Eye (tissue), 1 donor: ENCODE measurements at places on chromosomes 11 and 22.
A peak's percentile ranks its signal among the peaks of the same experiment; 100 is the strongest.

DNA sequence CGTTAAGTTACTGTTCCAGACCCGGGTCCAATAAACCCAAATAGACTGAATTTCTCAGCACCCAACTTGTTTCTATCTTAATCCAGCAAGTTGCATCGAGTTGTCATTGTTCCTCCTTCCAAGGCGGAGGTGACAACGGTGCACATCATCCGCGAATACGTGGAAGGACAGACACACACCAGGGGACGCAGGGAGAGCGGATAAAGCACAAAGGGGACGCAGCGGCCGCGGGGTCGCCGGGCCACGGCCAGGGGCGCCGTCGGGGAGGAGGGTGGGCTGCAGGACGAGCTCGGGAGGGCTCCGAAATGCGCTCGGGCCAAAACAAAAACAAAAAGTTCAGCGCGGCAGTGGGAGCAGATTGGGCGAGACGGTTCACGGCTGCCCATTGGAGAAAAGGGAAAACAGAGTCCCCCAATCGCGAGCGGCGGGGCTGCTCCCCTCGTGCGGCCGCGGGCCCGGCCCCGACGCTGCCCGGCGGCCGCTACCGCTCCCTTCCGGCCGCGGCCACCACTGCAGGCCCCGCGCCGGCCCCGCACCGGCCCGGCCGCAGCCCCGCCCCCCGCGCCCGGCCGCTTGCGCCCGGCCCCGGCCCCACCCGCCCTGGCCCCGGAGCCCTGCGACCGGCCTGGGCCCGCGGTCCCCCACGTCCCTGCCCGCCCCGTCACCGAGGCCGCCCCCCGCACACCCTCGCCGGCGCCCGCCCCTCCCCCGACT lies 518 bp downstream of the KMT5B start:
- peak; percentile 87 for DNase-seq

DNA sequence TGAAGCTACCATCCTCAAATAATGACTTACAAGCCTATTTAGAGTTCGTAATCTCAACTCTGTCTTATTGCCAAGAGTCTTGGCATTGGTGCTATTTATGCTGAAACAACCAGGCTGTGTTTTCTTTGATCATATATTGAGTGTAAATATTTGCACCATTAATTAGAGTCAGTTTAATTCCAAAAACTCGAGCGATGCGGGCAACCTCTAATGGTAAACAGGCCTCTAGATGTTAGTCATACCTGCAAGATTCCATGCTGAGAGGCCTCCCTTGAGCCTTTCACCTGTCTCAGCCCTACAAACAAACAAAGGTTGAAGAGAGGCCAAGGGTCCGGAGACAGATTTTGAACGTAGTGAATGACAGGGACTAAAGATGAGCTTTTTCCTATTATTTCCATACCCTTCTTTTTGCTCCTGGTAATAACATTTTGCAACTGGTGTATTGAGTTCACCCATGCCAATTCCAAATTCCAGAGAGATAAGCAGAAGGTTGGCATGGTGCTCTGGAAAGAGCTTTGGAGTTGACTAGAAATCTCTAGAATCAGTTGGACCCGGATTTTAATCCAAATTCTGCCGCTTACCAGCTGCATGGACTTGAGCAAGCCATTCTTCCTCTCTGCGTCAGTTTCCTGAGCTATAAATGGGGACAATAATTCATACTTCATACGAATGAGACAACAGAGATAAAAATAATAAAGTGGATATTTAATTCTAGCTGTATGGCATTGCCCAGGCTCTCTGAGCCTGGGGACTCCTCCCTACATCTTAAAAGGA lies 99.1 kb upstream of the ANO1 start:
- no peak for DNase-seq

DNA sequence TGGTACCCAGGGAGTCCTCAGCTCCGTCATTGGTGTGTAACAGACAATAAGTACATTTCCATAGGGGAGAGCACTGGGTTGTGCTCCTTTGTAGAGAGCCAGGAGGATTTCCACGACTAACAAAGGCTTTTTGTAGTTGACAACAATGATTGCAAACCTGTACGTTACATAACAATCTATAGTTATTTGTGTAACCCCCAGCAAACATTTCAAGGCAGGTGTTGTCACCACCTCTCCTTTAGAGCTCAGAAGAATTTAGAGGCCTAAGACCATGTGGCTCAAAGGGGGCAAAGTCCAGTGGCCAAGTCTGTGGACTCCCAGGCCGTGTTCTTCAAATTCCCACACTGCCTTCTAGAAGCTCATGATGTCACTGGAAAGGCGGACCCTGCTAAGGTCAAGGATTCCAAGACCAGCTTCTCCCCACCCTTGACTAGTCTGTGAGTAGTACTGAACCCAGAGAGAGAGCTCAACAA lies 15.8 kb downstream of the RPL27A start:
- no peak for DNase-seq

- peak; percentile 68 for DNase-seq
Observed at GRCh38 chr22:30605449-30606110, 1.4 kb upstream of the TCN2 start.

DNA sequence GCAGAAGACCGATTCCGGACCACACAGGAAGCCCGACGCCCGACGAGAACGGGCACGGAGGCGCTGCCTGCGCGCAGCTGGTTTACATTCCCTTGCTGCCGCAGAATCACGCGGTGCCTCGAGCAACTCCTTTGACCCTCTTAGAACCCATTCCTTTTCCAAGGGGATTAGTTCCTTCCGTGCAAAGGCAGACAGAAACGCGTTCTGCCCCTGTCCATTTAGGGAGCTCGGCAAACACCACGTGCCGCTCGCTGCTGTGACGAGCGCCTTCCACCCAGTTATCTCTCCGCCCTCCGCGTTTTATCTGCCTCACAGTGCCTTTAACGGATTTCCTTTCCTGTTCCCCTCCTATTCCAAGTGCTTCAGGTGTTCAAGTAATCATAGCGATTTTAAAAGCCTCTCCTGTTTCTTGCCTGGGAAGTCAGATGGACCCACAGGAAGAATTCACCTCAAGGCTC lies 24.1 kb upstream of the MICAL3 start:
- DNase-seq = peak; percentile 44
